ENCODE measurements at places on chromosomes 7 and 10.

DNA sequence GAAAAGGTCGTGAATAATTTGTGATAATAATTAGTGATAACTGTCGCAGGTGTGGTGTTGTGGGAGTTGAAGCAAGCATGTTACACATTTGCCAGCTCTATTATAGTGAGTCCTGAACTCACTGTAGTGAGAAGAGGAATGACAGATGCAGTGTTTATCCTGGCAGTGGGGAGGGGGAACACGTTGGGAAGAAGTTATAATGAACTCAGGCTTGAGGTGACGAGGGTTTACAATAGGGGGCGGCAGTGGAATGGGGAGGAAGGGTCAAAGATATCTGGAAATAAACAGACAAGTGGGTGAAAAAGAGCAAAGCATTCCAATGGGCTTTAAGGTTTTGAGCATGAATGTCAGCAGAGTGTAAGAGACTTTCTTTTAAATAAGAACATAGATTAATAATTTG lies 49.6 kb downstream of the ITPRID1 start:
- no peak for DNase-seq

- DNase-seq, result no peak
Measured at GRCh38 chr10:114283091-114283490, 44.0 kb downstream of the VWA2 start.

- DNase-seq, result peak; percentile 12
Measured at GRCh38 chr10:97759158-97759887, 12.5 kb downstream of the SFRP5 start.

DNA sequence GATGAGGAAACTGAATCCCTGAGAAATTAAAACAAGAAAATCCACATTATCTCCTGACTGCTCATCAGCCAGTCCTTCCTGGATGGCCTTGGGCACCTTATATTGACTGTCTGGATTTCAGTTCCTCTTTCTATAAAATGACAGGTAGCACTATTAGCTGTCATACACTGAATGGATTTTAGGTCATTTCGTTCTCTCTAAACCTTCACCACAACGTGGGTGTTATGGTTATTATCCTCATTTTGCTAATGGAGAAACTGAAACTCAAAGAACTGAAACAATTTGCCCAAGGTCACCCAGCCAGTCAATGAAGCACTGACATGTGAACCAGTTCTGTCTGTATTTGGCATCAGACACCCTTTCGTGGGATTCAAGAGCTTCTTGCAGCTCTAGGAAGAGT lies 193.8 kb downstream of the CYP26A1 start:
- peak; percentile 12 for DNase-seq

- DNase-seq, result no peak
Measured at GRCh38 chr7:9504678-9505077, 1071.3 kb downstream of the NXPH1 start.

- DNase-seq, result no peak
Measured at GRCh38 chr7:134850066-134850465, 70.6 kb downstream of the CALD1 start.

DNA sequence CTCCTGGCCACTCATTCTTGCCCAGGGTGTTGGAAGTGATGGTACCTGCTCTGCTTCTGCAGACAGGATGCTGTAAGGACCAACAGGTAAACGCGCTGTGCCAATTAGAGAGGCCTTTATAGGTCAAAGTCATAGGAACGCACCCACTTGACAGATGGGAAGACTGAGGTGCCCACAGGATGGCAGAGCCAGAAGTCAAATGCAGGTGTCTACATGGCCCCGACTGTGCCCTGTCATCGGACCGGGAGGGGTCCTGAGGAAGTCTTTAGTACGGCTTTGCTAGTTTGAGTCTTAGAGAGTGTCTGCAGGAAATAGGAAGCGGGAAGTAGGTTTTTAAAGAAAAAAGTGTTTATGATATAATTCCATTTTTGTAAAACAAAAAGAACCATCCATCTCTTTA lies 57.3 kb downstream of the HK1 start:
- no peak for DNase-seq
